Stimulated activated naive B cell treated with anti-CD40 and anti-IgM and Interleukin-4, amounts not matched to agents 10 μg/mL and 1 μg/mL and 100 μg/mL, for 72 hours (primary cell): ENCODE measurements at places on chromosomes 2 and 18.

DNA sequence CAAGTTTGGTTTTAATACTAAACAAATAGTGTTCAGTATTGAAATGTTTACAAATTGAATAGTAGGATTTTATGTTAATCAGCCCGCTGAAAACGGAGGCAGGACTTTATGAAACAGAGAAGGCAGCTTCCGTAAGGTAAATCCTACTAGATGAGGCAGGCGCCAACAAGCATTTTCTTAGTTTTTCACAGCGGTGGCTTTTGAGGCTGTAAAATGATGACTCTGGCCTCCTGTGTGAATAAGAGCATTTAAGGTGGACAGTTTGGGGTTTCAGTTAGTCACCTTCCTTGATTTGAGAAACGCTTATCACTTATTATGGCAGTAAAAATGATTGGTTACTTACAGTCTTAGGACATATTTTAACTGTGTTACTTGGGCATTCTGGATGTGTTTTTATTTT, 212.9 kb downstream of the PTGR3 start:
- no peak for DNase-seq

DNA sequence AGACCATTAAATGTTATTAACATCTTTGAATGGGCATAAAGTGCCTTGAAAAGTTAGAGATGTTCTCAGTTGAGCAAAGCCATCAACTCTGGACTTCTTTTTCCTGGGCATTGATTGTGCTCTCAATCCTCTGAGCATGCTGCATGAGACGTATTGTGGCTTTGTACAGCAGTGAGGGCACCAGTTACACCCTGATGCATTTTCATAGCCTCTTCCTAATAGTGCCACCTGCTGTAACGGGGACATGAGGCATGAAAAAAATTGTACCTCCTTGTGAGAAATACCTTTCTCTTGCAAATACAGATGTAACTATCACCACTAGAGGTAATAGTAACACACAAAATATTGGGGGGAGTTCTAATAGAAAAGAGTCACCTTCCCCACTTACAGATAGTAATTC, 697.5 kb downstream of the TMEM182 start:
- DNase-seq, result no peak

DNA sequence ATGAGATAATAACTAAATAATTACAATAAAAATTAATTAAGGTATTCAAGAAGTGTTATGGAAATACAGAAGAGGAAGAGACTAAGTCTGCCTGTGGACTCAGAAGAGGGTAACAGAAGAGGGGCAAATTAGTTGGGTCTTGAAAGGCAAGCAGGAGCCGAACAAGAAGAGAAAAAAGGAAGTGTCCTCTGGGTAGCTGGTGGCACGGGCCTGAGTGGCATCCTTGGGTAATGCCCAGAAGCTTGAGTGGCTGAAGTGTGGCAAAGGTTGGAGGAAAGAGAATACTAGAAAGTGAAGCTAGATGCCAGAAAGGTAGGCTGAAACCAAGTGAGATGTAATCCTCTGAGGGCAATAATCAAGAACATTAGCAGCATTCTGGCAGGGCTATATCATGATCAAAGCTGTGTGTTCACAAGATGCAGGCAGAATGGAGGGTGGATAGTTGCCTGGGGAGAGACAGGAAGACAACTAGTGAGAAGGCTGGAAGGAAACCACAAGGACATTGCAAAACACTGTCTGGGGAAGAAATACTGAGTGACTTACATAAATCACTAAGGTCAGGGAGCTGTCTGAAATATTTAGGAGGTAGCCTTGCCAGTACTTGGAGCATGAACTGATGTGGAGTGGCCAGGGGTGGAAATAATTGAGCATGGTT, 16.2 kb downstream of the DOCK10 start:
- no peak for DNase-seq

DNA sequence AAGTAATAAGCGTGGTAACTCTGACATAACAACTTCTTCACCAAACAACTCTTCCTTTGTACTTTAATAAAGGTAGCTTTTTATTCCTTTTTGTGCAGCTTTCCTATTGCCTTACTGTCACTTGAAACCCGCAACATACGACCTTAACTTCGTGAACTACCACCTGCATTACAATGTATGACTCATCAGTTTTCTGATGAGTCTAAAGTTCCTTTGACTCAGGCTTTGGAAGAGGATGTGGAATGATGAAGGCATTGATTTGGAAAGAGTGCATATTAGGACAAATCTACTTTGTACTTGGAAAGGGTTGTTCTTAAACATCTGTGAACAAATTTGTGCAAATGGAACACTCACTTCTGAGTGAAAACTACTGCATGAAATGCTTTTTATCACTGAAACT, 1012.1 kb downstream of the TMEM182 start:
- no peak for DNase-seq

GRCh38 chr2:152452256-152452973, 117.4 kb downstream of the FMNL2 start:
- DNase-seq, result no peak

DNA sequence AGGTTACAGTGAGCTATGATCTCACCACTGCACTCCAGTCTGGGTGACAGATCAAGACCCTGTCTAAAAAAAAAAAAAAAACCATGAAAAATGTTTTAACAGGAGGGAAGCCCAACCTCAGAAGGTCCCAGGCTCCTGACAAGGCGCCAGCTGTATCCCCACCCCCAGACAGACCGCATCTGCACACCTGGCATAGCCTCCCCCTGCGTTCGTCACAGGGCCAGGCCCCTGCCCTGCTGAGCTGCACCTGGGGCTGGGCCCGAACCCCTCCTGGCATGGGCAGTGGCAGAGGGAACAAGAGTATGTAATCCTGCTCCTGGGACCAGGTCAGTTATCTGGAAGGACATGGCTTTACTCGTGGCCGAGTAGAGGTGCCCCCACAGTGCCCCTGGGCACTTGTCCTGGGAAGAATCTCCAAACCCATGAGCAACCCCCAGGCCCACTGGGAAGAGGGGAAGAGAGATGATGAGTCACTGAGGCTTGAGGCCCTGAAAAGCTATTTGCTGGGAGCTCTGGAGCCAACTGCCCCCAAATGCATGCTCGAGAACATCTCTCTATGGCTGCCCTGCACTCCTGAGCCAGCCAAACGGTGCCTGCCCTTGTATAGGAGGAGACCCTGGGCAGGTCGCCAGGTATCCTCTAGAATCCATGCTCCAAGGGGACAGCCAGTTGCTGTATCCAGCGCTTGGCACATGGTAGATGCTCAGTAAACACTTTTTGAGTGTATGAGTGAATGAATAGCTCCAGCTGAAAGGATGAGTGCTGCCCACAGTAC, 265.5 kb downstream of the ATAD2B start:
- no peak for DNase-seq
